GM12878 (cell line): ENCODE measurements at places on chromosomes 16 and 17. TPM values are rescaled to one million over a fixed set of nuclear protein-coding genes. Genes with fewer than 3 reads are reported as not detected.
A peak's percentile ranks its signal among the peaks of the same experiment; 100 is the strongest.

Gene DNAJA3
- 56.4 and 65.9 TPM in 2 replicates for total RNA-seq

Gene SPATA32
- total RNA-seq = 0.13 and 0.21 TPM in 2 replicates

Gene KLHL11
- 11.5 and 13.9 TPM in 2 replicates for total RNA-seq

Gene FN3K
- 0.58 TPM in 1 of 2 replicates, not detected in the other for total RNA-seq

DNA sequence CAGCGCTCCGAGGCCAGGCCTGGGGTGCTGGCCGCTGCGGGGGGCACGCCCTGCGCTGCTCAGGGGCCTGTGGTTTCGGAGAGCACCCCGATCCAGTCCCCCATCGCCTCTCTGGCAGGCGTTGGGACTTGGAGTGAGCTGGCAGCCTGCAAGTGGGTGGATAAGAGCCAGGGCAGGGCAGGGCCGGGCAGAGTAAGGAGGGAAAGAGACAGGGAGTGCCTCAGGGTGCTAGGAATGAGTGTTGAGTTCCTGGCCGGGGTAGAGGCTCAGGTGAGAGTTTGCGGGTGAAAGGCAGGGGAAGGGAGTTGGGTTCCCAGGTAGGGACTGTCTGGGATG, 1.3 kb downstream of the CDH13 start:
- no peak for DNase-seq

DNA sequence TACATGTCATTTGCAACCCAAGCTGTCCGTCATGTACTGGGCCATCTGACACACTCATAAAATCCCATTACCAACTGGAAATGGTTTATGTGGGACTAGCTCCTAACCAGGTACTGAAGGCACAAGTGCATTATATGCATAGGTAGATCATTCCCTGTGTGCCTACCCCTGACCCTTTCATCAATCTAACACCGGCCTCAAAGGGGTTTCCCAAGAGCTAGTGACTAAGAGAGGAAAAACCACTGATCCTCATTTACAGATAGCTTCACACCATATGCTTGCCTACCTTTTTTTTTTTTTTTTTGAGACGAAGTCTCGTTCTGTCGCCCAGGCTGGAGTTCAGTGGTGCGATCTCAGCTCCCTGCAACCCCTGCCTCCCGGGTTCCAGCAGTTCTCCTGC, 449.8 kb downstream of the SLC39A11 start:
- no peak for DNase-seq

DNA sequence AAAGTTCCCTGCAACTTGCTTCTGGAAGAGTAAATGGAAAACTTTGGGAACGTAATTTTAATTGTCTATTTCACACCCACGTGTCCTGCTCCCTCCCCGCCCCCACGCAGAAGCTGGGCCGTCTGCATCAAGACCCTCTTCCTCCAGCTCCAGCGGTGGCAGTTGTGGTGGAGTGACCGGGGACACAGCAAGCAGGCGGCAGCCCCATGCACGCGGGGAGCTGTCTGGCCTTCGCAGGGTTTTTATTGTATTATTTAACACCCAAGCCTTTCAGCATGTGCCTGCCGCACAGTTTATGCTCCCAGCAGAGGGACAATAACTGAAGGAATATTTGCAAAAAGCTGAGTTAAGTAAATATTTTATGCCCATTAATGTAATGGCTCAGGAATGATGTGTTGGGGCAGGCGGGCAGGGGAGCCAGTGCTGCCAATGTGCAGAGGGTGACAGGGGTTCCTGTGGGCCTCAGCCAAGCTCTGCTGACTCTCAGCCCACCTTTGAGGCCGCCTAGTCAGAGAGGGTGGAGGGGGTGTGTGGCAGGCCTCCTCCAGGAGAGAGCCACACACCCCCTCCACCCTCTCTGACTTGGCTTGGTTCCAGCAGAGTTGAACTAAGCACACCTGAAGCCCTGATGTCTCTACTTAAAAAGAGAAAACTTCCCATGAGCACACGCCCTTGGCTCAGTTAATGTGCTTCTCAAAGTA, 32.4 kb upstream of the ENPP7 start:
- no peak for DNase-seq

- no peak for DNase-seq
Measured at GRCh38 chr16:30369938-30370455, 297 bp downstream of the TBC1D10B start.

DNA sequence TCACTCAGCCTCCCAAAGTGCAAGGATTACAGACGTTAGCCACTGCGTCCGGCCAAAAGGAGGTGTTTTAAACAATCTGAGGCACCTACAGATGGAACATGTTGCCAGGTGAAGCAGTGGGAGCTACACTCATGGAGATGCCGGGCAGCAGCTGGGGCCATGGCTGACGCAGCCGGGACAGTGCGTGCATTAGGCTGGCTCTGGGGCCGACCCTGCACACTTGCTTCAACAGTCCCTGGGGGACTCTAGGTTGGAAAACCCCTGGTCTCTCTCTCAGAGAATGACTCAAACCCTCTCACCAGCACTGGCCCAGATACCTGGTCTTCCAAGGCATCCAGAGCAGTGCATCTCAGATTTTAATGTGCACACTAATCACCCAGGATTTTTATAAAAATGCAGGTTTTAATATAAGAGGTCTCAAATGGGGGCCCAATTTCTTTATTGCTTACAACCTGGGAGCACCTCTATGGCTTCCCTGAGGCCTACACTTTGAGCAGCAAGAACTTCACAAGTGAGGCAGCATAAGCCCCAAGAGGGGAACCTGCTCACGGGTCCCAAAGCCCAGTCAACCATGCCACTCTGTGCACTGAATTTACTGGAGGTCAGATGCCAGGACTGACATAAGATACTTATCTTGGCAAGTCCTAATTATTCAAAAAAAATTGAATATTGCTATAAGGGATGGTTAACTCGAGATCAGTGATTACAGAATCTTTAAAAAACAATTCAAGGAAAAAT, 70.8 kb upstream of the TRAP1 start:
- DNase-seq = peak; percentile 55

DNA sequence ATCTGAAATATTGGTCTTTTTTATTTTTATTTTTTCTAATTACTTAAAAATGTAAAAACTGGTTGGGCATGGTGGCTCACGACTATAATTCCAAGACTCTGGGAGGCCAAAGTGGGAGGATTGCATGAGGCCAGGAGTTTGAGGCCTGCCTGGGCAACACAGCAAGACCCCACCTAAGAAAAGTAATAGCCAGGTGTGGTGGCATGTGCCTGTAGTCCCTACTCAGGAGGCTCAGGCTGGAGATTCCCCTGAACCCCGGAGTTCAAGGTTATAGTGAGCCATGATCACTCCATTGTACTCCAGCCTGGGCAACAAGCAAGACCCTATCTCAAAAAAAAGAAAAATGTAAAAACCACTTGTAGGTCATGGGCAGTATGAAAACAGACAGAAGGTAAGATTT, 36.8 kb upstream of the CDH3 start:
- DNase-seq = no peak

DNA sequence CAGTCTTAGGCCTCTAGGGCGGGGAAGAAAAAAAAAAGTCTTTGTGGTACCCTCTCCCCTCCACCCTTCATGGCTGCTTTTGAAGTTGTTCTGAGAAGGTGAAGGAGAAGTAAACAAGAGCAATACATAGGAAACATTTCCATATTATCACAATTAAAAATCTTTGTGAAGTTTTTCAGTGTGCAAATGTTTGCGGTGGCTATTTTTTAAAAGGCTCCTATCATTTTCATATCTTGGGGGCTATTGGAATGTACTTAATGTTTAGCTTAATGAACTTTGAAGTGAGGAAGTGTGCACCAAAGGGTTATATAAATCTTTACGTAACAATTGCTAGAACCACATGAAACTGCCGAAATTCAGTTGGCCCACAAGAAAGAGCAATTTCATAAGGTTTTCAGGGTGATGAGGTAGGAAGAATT, 7.6 kb downstream of the NOL11 start:
- DNase-seq = no peak

- no peak for DNase-seq
Measured at GRCh38 chr17:15513856-15514459, 46.5 kb upstream of the CDRT4 start.

DNA sequence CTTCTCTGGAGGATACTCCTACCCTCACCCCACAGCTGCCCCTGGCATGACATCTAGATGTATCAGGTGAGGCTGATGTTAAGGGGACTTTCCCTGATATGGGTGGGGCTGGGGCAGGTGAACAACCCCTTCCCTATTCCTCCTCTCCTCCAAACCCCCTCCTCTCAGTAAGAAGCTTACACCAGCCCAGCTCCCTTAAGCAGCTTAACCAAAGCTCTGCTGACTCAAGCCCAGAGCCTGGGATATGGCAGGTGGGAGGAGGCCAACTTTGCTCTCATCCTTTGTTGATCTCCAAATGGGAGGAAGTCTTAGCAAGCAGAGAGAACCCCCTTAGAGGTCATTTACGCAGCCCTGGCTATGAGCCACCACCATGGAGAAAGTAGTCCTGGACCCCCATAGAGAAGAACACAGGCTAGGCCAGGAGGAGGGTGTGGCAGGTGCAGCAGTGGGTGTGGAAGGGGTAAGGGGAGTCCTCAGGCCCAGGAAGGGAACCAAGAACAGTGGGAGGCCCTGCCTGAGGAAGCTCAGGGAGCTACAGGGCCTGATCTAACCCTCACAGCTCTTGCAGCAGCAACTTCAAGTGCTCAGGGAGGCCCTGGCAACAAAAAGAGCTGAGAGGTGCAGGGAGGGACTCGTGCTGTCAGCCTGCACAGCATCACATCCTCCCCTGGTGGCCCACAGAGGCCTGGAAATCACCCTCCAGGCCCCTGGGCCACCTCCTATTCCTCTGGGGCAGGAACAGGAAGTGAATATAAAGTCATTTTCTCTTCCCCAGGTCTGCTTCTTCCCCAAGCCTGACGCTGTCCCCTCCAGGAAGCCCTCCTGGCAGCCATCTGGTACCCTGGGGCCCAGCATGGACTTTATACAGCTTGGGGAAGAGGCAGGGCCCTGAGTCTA, 2.9 kb downstream of the UNC119 start:
- DNase-seq = no peak

DNA sequence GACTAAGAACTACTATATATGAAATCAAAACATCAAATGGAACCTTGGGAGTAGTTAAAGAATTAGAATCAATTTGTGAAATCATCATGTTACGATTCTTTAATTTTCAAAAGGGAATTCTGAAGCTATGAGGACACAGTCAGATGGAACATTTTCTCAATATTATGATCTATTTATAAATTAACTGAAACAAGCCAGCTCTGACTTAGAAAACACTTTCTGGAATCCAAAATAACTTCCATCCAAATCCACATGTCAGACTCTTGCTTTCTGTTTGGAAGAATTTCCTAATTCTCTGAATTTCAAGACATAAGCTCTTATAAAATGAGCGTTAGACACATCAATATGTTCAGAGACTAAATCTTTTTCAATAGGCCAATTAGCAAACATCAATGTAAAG, 737.7 kb upstream of the SOX9 start:
- no peak for DNase-seq

- DNase-seq = no peak
Measured at GRCh38 chr17:36901506-36901905, 35.8 kb upstream of the LHX1 start.

GRCh38 chr16:67685388-67686112, 18.9 kb downstream of the C16orf86 start:
- DNase-seq = no peak

DNA sequence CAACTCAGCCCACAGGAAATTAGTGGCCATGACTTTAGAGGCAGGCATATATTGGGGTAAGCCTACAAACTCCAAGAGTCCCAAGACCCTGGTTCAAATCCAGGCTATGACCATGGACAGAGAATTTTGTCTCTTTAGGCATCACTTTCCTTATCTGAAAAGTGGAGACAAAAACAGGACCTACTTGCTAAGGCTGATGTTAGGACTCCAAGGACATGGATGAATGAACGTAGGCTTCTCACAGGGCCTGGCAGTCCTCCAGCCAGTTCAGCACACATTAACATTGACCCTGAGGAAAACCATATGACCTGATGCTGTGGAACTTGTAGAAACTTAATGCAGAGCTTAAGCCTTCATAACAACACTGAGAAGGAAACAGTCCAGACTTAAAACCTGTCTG, 1.4 kb downstream of the FKBP10 start:
- no peak for DNase-seq
